CD4-positive, alpha-beta T cell treated with Interleukin-4 for 1 hour (primary cell): ENCODE measurements at places on chromosomes 16 and 17.

DNA sequence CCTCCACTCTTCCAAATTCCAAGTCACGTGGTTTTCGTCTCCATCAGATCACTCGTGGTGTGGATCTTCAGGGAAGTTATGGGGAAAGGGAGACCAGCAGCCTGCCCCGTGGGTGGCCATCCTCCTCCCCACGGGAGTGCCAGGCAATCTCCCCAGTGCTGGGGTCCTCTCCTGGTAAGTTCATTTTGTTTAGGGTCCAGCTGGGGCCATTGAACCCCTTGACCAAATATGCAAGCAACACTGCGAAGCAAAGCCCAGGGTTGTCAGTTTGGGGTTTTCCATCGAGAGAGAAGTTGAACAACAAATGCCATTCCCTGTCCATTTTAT is 4.1 kb upstream of the LCMT1 start:
- no peak for DNase-seq

- DNase-seq: no peak
Measured at GRCh38 chr17:45997624-45998023, 1.4 kb upstream of the STH start.

- DNase-seq: no peak
Measured at GRCh38 chr16:65153365-65154105, 31.7 kb upstream of the CDH11 start.

DNA sequence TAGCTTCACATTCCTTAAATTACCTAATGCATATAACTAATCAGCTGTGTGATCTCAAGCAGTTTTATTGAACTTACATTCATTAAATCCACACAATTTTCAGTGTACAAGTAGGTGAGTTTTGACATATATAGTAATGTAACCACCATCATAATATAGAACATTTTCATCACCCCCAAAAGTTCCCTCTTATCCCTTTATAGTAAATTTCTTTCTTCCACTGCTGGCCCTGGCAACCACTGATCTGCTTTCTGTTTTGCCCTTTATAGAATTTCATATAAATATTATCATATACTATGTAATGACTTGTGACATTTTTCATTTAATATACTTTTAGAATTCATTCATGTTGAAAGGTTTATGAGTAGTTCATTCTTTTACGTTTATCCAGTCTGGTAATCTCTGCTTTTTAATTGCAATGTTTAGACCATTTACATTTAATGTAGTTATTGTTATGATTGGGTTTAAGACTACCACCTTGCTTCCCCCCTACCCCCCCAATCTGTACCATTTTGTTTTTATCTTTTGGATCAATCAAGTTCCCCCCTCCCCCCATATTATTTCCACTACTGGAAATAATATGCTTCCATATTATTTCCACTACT is 125.3 kb upstream of the NACA2 start:
- DNase-seq: no peak

DNA sequence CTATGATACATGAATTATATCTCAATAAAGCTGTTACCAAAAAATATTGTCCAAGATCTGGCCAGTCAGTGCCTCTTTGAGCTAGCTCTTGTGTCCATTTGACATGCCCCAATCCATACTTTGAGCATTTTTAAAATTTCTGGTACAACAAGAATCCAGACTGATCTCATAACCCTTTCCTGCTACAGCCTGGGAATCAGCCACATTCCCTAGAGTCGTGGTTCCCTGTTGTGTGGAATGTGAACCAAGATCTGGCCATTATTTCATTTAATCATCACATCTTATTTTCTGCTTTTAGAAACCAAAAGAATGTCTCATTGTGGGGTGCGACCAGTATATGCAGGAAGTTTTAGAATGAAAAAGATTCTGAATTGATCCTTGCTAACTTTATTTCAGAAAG is 34.3 kb upstream of the RPRML start:
- DNase-seq: no peak

- DNase-seq: no peak
Measured at GRCh38 chr16:86880316-86881117, 302.2 kb downstream of the FOXL1 start.

DNA sequence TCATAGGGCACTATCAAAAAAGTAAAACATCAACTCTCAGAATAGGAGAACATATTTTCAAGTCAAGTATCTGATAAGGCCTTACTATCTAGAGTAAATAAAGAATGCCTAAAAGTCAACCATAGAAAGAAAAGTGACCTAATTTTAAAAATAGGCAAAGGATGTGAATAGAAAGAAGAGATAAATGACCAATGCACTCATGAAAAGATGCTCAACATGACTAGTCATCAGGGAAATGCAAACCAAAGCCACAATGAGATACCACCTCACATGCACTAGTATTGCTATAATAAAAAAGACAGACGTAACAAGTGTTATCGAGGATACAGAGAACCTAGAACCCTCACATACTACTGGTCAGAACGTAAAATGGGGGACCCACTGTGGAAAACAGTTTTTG is 90.8 kb downstream of the DYNLRB2 start:
- DNase-seq: no peak

GRCh38 chr16:71311553-71312158 is 22.5 kb upstream of the CMTR2 start:
- DNase-seq: peak; percentile 15

GRCh38 chr17:77141846-77142449 is 1.2 kb downstream of the SEC14L1 start:
- no peak for DNase-seq

- no peak for DNase-seq
Measured at GRCh38 chr16:1449201-1449788, 4.9 kb upstream of the CCDC154 start.

- DNase-seq: peak; percentile 36
Measured at GRCh38 chr17:76659928-76660655, 16.5 kb upstream of the ST6GALNAC1 start.

DNA sequence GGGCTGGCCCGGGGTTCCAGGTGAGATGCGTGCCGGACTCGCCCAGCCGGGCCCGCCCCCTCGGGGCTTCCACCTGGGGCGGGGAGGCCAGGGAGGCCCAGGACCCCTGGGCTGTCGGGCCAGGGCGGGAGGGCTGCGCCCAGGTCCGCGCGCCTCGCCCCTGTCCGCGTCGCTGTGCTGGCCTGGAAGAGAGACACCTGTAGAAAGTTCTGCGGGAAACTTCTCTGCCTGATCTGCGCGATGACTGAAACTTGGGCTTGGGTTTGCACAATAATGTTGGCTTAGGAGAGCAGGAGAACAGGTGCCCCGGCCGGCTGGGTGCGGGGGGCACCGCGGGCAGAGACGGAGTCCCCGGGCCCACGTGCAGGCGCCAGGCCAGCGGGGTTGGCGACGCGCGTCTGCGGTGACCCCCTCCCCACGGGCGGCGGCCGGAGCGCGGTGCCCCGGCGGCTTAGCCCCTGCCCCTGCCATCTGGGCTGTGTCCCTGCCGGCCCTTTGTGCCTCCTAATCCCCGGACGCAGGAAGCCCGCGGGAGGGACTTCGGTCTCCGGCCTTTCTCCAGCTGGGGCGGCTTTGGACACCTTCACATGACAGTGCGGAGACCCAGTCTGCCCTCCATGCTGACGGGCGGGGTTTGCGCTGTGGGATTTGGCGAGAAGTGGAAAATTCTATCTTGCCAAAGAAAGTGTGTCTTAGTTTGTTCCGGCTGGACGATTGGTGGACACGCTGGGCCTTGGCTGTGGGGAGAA is 483 bp downstream of the LLGL2 start:
- no peak for DNase-seq

DNA sequence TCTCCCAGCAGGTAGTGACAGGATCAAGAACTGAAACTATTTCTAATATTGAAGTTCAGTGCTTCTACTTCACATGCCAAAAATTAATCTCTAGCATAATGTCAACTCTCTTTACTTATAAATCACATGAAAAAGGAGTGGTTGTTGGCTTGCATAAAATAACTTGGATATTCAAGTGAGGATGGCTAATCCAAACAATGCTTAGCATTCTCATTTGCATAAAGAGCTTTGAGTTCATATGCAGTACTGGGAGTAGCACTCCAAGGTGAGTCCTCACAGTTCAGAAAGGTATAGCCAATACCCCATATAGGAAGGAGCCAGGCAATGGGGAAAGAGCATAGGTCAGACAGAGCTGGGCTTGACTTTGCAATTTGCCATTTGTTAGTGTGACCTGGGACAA is 149.3 kb downstream of the PCTP start:
- DNase-seq: no peak

- no peak for DNase-seq
Measured at GRCh38 chr16:1674751-1675664, 3.1 kb upstream of the JPT2 start.

DNA sequence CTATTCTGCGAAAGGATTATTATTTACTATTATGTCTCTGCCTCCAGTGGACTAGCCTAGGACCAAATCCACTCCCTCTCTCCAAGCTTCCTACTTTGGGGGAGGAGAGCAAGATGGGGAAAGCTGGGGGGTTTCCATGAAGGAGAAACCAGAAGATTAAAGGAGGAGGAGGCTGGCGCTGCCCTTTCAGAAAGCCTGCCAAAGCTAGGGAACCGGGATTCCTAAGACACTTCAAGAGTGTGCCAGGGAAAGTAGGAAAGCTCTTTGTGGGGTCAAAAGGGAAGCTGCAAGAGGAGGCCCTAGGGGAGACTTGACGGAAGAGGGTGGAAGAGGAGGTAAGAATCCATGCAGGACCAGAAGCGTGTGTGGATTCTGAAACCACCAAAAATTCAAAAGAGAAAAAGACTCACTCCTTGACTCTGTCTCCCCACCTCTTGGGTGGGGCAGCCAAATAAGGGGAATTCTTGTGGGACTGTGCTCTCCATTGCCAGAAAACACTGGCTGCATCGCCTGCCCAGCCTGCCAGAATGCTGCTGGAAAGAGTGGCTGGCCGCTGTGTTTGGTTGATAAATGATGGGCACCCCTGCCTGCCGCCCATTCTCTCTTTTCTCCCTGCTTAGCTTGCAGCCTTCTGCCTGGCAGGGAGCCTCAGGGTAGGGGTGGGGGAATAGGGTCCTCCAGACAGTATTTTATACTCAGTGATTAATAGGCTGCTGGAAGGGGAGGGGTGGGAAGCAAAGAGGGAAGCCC is 11.8 kb upstream of the KAT7 start:
- no peak for DNase-seq

- DNase-seq: no peak
Measured at GRCh38 chr17:49472527-49472926, 22.6 kb upstream of the NGFR start.

DNA sequence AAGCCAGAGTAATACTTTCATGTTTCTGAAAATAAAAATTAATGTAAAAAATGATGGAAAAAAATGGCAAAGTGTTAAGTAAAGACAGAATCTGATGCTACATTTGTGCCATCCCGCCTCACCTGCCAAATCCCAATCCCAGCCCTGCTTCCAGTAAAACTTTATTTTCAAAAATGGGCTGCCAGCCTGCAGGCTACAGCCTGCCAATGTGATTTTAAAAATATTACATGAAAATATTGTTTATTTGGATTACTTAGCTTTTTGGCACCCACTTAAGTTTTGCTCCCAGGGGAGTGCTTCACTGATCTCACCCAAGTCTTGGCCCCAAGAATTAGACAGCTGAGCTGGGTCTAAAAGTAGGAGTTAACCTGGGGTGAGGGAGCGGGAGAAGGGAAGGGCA is 112.8 kb downstream of the C16orf78 start:
- DNase-seq: no peak

- peak; percentile 9 for DNase-seq
Measured at GRCh38 chr17:83198366-83199341, 119.2 kb downstream of the METRNL start.

DNA sequence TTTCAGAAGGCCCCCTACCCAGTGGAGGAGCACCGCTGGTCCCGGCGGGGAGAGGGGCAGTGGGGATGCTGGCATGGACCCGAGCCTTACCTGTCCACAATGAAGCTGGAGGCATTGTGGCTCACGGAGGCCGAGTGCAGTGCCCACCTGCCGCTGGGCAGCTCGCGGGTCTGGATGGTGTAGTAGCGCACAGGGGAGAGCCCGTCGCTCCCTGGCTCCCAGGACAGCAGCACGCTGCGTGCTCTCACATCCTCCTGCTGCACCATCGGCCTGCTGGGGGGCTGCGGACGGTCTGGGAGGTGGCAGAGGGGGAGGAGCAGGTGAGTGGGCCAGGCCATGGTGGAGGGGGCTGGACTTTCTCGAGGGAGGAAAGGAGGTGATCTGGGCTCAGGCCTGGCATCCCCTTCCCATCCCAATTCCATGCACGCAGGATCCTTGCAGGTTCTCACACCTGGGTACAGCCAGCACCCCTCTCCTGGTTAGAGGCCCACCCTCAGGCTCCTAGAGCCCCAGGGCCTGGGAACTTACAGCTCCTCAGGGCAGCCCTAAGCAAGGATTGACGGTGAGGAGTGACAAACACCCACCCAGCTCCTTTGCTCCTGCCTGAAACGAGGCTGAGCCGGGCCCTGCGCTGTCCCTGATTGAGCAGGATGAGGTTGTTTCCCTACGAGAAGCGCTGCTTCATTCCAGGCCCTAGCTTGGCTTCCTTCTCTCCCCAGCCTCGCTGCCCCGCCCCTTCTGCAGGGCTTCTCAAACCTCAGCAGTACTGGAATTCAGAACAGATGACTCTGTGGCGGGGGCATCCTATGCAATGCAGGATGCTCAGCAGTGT is 76.2 kb upstream of the CDC42EP4 start:
- no peak for DNase-seq

GRCh38 chr17:82810644-82811430 is 29.0 kb downstream of the ZNF750 start:
- DNase-seq: no peak

DNA sequence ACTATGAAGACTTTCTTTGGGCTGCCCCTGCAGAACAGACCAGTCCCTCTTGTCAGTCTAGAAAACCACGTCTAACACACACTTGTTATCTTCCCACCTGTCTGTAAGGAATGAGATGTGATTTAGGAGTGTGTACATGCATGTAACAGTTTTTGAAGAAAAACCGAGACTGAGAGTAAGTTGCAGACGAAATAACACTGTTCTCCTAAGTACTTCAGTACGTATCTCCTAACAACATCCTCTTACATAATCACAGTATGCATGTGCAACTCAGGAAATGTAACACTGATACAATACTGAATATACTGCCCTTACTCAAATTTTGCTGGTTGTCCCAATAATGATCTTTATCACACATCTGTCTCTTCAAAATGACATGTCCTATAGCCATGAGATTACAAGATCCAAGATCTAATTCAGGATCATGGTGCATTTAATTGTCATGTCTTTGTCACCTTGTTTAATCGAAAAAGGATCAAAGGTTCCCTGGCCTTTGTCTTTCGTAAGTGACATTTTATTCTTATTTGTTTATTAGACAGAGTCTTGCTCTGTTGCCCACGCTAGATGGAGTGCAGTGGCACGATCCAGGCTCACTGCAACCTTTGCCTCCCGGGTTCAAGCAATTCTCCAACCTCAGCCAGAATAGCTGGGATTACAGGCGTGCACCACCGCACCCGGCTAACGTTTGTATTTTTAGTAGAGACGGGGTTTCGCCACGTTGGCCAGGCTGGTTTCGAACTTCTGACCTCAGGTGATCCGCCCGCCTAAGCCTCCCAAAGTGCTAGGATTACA is 25.6 kb downstream of the CREBBP start:
- no peak for DNase-seq

DNA sequence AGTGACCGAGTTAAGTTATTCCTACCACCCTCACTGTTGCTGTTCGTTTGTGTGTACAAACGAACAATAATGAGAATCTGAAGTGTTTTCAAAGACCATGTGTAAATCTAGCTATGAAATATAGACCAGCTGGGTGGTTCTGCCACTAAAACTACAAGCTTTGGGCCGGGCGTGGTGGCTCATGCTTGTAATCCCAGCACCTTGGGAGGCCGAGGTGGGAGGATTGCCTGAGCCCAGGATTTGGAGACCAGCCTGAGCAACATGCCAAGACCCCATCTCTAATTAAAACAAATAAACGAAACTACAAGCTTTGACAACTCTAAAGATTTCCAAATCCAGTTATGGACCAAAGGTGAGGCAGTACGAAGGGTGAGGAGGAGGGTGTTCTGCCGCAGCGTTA is 973 bp downstream of the RECQL5 start:
- no peak for DNase-seq
